ENCODE measurements at places on chromosomes 1 and 21.

GRCh38 chr1:177306981-177307380, 136.2 kb downstream of the BRINP2 start:
- no peak for DNase-seq

DNA sequence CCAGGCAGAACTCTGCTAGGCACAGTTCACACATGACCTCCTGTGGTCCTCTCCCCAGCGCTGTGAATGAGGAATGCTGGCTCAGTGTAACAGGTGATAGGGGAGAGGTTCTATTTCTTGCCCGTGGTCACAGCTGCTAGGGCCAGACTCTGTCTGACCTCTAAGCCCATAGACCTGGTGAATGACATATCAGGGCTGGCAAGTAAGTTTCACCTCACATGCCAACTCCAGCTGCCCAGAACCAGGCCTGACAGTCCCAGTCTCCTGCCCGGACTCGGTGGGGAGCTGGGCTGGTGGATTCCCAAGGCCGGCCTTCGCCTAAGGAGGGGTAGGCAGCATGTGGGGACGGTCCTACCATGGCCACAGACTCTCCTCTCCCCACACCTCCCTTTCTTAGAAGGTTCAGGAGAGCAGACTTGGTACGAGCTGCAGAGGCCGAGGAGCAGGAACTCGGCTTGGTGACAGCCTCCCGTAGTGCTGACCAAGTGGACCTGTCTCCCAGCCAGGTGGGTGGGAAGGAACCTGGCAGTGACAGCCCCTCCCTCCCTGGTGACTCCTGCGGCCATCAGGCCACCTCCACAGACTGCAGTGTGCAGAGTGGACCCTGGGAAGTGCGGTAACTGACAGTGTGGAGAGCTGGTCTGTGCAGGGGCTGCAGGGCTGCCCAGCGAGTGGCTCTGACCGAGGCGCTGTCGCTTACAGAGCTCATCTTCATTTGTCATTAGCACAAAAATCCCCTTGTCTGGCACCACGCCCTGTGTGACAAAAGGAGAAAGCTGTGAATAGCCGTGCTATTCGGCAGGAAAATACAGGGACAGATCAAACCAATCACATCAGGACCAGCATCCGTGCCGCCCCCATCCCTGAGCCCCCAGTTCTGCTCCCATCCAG, 74.6 kb downstream of the SCCPDH start:
- no peak for DNase-seq

DNA sequence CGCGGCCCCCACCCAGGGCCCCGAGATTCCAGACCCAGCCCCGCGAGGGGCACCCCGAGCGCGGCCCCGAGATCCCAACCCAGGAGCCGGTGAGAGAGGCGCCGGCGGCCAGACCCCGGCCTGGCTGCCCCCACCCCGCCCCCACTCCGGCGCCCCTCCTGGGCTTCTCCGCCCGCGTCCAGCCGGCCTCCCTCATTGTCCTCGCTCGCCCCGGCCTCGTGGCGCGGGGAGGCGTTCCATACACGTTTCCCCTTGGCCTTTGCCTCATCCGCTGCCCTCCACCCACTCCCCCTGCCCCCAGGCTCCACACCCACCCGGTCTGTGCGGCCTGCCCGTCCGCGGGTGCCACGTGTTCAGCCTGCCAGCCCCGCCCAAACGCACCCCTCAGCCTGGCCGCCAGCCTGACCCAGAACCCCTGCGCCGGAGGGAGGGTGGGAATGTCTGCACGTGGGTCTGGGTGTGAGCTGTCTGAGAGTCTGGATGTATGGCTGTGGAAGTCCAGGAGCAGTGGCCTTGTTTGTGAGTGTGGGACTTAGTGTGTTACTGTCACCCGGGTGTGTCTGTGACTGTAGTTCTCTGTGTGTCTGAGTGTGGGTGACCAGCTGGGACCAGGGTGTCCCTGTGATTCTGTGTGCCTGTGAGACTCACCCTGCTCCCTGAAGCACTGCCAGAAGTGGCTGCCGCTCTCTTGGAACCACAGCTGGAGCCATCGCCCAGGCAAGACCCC, 681 bp downstream of the B4GALT2 start:
- DNase-seq = no peak

- no peak for DNase-seq
These were observed 39.8 kb downstream of the NEK7 start for GRCh38 chr1:198196630-198197029.

DNA sequence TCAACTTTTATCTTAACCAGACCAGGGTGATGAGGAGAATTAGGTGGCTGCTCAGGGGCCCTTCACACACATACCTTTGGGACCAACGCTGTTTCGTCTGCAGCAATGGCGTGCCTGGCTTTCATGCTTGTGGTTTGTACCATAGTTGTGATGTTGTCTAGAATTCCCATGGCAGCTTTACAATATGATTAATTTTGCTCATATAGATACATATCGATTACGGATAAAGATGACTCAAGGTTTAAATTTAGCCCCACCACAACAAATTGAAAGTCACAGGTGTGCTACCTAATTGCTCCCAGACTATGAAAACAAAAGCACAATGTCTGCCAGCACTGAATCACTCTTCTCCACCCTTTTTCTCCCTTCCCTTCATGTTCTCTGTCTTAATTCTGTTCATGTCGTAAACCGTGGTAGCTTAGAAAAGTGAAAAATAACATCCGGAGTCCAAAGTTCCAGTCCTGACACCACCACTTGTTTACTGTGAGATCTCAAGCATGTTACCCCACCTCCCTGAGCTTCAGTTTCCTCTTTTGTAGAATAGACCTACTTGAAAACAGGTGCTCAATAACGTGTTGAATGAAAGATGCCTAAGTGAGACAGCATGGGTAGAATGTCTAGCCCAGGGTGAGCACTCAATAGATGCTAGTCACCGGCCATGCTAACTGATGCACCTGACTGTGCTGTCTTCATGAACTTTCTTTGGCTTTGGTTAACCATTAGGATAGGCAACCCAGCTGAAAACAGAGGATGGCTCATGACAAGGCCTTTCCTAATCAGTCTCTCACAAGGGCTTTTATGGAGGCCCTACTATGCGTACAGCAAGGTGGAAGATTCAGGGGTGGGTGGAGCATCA, 22.1 kb upstream of the JUN start:
- DNase-seq = no peak

- DNase-seq = no peak
These were observed 43.1 kb upstream of the IGSF3 start for GRCh38 chr1:116710420-116711262.

DNA sequence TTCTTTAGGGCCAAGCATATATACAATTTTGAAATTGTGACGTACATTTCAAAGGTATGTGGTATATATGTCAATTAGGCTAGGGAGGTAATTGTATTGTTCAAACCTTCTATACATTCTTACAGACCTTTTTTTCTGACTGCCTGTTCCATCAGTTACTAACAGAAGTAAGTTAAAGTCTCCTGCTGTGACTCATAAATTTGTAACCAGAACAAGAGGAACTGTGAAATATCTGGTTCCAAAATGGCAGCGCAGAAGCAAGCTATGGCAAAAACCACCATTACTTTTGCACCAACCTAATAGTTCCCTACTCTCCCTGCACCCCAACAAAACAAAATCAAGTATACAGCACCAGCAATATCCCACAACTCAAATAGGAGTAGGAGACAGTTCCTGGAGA, 93.6 kb downstream of the ENAH start:
- DNase-seq = no peak

GRCh38 chr1:183234660-183235476, 48.8 kb downstream of the LAMC2 start:
- no peak for DNase-seq

GRCh38 chr1:2073382-2074230, 23.4 kb downstream of the PRKCZ start:
- no peak for DNase-seq

- DNase-seq = no peak
These were observed 114.2 kb downstream of the SIK1 start for GRCh38 chr21:43312751-43313169.

- no peak for DNase-seq
These were observed 10.4 kb upstream of the GALE start for GRCh38 chr1:23810818-23811540.

Measured in stimulated activated CD8-positive, alpha-beta memory T cell treated with anti-CD3 and anti-CD28 coated beads, Interleukin-7, amount 100 ng/mL, for 1 hour (primary cell).